Activated CD8-positive, alpha-beta memory T cell treated with anti-CD3 and anti-CD28 coated beads for 24 hours (primary cell): ENCODE measurements at places on chromosomes 6 and 20.

GRCh38 chr20:61387954-61388348, 135.9 kb downstream of the CDH4 start:
- no peak for DNase-seq

DNA sequence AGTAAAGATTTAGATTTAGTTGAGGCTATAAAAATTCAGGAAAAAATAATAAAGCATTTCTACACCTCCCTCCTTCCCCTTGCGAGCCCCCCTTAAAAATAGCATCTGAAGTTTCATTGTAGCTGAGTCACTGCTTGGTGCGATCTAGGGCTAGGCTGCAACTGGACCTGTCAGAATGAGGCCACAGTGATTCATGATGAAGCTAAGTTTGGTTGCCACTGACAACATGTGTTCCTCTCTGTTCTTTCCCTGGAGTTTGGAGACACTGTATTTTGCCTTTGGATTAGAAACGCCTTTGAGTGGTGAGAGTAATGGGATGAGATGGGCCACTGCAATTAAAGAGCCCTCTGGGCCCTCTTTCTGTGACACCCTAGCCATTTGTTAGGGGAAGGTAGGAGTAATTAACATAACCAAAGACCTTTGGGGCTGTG, 334.1 kb downstream of the NRN1 start:
- no peak for DNase-seq

GRCh38 chr6:142235272-142235671, 66.5 kb upstream of the ADGRG6 start:
- no peak for DNase-seq

- no peak for DNase-seq
Measured at GRCh38 chr6:3457710-3458602, 1.1 kb upstream of the SLC22A23 start.

DNA sequence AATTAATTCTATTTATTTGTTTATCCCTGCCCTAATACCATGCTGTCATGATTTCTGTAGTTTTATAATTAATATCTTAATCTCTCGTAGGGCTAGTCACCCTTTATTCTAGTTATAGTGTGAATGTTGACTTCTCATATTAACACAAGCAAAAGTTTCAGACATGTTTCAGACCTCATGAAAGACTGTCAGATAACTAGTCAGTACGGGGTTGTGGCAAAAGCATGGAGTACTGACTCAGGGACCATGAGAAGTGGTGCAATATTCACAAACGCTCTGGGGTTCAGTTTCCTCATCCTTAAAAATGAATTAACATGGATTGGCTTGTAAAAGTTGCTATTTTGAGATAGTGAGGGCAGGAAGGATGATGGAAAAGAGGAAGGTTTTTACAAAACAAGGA, 148.9 kb downstream of the TMEM200A start:
- no peak for DNase-seq

- DNase-seq: no peak
Measured at GRCh38 chr20:62028384-62028783, 37.3 kb downstream of the TAF4 start.

- no peak for DNase-seq
Measured at GRCh38 chr20:16929756-16930155, 181.6 kb downstream of the OTOR start.

DNA sequence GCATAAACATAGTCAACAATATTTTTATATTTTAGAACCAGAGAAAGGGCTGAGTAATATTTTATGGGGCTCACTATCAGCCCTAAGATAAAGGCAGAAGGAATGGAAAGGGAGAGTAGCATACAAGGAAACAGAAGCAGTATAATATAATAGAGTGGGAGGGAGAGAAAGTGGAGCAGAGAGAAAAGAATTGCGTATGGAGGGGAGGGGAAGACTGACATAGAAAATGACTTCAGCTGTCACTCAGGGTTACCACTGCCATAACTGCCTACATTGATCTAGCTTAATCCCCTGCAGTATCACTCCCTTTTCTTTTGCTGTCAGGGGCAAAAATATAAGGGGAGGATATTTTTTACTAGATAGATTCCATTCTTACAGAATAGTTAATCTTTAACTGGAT, 1133.5 kb upstream of the MAP3K7 start:
- no peak for DNase-seq

DNA sequence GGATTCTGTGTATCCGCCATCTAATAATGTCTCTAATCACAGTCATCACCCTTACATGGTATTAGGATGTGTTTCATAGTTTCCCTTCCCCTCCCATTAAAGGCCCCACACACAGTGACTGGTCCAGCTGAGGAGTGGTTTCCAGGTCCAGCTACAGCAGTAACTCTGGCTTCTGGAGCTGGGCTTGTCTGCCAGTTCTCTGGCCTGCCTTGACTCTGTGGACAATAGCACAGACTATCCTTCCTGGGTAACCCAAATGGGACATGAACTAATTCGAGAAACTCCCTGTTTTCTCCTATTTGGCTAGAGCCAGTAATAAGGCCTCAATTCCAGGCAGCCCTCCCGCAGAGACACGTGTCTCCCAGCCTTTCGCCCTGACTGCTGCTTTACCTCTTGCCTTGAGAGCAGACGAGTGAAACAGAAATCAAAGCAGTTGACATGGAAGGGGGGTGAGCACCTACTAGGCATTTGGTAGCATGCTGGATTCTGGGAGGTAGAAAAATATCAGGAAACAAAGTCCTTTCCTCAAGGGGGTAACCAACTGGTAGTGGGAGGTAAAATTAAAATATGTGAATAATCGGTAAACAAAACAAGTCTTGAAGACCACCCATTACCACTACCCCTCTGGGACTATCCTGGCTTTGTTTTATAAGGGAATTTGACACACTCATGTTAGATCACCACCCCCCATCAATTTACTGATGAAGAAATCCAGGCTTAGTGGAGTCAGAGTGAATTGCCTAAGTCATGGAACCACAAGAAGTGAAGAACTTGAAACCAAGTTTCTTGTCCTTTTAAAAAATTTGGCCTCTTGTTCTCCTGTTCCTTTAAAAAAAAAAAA, 1.2 kb downstream of the TRAF3IP2 start:
- DNase-seq: no peak

- no peak for DNase-seq
Measured at GRCh38 chr6:35149891-35150566, 8.9 kb upstream of the TCP11 start.

- DNase-seq: no peak
Measured at GRCh38 chr6:119076173-119076572, 2.3 kb downstream of the FAM184A start.

GRCh38 chr6:169589293-169589692, 112.5 kb downstream of the WDR27 start:
- DNase-seq: no peak

GRCh38 chr20:59983076-59983475, 24.9 kb downstream of the CDH26 start:
- DNase-seq: no peak

DNA sequence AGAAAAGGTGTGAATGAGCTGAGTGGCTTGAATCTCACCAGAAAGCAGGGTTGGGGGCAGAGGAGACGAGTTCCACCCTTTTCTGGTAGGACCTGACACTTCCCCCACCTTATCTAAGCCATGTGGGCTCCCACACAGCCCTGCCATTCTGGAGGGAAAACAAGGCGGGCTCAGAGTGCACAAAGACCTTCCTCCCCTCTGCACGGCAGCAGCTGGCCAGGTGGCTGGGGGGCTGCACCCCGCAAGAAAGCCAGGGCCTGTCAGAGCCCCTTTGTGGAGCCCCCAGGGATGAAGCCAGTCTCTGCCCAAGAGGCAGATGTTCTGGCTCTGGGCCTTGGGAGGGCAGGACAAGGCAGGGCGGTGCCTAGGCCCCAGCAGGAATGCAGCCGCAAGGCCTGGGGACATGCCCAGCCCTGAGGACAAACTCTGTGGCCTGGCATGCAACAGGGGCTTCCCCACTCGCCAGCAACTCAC, 48.4 kb upstream of the DSN1 start:
- DNase-seq: no peak
